ENCODE measurements at places on chromosomes 11 and 22.
A peak's percentile ranks its signal among the peaks of the same experiment; 100 is the strongest.

DNA sequence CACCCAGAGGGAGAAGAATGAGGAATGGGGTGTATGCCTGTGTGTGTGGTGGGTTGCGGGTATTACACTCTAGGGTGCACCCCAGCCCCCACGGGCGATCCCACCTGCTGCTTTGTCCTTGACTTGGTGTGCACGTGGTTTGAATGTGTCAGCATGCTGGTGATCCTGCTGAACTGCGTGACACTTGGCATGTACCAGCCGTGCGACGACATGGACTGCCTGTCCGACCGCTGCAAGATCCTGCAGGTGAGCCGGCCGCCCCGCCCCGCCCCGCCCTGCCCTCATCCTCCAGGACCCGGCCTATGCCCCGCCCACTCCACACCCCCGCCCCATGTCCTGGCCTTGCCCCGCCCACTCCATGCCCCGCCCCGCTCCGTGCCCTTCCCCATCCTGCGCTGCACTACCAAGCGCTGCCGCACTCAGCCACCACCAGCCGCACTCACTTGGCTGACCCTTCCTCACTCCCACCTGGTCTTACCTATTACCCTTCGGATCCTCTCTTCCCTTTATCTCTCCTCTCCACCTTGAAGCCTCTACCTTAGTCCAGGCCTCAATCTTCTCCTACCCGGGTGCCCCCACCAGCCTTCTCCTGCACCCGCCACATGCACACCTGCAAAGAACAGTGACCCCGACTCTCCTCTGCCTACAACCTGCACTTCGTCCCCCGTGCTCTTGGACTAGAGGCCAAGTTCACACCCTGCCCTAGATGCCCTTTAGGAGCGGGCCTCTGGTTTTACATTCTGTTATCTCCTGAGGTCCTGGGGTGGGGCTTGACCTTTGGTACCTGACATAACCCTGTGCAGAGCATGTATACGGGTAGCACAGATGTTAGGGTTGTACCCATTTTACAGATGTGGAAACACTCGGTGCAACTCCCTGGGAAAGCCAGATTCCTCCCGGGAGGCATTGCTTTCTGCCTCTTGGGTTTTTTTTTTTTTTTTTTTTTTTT lies 27.7 kb downstream of the CACNA1I start:
- DNase-seq, result peak; percentile 89

- no peak for DNase-seq
Measured at GRCh38 chr11:113286509-113287497, 27.6 kb upstream of the TTC12 start.

GRCh38 chr11:37572491-37573171 lies 974.6 kb upstream of the RAG2 start:
- DNase-seq, result no peak

DNA sequence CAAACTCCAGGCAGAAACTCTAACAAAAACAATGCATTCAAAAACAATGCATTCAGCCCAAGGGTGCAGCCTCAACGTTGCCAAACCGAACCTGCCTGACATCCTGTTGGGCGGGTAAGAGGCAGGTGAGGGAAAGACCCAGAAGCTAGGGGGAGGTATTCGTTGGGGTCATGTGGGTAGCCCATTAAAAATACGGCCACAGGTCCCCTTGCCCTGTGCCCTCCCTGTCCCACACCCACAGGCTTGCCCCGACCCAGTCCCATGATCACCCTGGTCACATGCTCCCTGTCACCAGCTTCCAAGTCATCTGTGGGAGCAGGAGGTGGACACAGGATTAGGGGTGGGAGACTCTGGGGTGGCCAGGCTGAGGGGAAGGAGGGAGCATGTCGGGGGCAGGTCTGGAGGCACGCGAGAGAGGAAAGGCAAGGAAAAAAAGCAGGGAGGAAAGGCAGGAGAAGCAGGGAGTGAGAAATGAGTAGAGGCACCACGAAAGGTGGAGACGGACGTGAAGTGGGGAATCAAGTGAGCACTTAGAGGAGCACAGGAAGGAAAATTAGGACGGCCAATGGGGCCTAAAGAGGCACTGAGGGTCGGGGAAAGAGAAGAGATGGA lies 683 bp downstream of the PLA2G6 start:
- DNase-seq, result peak; percentile 10

GRCh38 chr11:46367244-46367915 lies 14.1 kb upstream of the MDK start:
- peak; percentile 79 for DNase-seq

DNA sequence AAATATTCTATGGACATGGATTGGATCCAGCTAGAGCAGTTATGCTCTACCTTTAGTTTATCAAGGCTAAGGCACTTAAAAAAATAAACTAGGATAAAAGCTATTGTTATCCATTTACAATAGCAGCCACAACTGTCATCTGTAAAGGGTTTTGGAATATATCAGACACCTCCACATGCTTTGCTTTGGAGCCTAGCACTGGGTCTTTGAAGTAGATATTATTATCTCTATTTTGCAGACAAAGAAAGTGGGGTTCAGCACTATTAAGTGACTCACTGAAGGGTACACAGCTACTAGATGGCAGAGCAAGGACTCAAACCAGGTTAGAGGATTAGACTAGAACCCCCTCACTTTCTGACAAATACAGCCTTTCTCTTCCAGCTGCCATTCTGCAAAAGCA lies 82.0 kb downstream of the KCNJ1 start:
- DNase-seq, result no peak

DNA sequence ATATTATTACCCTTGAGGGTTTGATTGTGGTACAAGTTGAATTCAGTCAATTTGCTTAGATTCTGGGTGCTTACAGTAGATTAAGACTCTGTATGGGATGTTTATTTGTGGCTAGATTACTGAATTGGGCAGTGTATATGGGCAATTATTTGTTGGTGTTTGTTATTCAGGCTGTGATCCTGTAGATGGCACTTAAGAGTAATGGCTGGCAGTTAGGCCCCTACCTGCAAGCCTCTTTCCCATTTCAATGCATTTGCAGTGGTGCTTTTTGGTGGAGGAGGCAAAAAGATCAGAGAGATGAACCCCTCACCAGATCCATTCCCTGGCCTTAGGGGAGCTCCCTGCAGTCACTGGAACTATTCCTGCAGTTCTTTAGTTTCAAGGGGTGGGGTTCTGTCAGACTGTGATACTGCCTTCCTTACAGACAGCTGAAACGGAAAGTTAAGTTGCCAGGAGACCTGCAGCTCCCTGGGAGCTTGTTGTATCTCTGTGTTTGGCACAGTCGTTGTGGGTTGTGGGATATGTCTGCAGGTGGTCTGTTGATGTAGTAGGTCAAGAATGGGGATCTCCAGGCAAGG lies 199.5 kb downstream of the AASDHPPT start:
- no peak for DNase-seq

DNA sequence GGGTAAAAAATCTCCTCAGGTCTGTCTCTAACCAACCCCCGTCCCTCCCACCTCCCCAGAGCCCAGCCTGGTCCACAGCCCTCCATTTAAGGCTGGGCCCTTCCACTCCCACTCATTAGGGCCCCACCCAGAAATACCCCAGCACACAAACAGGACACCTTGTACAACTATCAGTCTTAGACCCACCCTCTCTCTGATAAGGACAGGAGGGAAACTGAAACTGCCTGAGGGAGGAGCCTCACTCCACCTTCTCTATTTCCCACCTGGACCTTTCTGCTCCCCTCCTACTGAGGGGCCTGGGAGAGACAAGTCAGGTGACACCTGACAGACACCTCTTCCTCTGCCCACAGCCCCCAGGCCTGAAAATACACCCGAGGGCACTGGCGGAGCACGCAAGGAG lies 90.2 kb downstream of the PLEKHA7 start:
- no peak for DNase-seq

Measured in stimulated activated CD4-positive, alpha-beta T cell treated with anti-CD3 and anti-CD28 coated beads, Interleukin-2, amount 100 ng/mL, for 24 hours (primary cell).